ENCODE measurements at places on chromosomes 5 and 9. TPM values are rescaled to one million over a fixed set of nuclear protein-coding genes. Genes with fewer than 3 reads are reported as not detected.

DNA sequence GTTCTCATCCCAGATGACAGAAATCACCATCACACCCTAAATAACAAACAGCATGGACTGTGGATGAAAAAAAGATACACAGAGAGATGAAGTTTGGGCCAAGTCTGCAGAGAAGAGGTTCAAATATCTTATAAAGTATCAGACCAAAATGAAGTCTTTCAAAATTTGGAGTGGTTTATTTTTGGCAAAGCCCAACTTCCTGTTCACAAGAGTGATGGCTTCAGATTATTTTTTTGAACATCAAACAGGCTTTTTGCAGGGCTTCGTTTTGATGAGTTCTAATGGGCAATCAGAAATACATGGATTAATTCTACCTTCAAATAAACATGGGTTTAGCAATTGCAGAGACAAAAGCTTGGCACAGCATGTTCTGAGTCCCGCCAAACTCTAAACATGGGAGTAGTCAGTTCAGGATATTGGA, 378.2 kb upstream of the RPS23 start:
- no peak for DNase-seq

- no peak for DNase-seq
Measured at GRCh38 chr9:28624771-28625170, 1051.5 kb upstream of the C9orf72 start.

DNA sequence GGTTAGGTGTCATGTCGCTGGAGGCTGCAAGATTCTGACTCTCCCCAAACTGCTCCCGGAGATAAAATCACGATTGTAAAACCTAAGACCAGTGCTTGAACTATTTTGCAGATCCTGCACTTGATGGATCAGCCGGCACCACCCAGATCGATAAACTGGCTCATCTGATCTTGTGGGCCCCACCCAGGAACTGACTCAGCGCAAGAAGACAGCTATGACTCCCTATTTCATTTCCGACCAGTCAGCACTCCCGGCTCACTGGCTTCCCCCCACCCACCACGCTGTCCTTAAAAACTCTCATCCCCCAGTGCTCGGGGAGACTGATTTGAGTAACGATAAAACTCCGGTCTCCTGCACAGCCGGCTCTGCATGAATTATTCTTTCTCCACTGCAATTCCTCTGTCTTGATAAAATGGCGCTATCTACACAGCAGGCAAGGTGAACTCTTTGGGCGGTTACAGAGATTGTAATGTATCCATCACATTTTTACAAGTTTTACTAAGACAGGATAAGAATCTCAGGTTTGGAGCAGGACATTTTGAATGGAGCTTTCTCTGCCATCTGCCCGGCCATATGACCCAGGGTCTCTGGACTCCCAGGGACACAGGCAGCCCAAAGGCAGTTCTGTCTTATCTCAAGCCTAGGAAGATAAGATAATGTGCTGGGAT, 10.6 kb upstream of the PPP1R26 start:
- DNase-seq: peak; percentile 24

ADAMTS16 gene
- total RNA-seq: not detected

SPATA31C1 gene
- not detected for total RNA-seq

DNA sequence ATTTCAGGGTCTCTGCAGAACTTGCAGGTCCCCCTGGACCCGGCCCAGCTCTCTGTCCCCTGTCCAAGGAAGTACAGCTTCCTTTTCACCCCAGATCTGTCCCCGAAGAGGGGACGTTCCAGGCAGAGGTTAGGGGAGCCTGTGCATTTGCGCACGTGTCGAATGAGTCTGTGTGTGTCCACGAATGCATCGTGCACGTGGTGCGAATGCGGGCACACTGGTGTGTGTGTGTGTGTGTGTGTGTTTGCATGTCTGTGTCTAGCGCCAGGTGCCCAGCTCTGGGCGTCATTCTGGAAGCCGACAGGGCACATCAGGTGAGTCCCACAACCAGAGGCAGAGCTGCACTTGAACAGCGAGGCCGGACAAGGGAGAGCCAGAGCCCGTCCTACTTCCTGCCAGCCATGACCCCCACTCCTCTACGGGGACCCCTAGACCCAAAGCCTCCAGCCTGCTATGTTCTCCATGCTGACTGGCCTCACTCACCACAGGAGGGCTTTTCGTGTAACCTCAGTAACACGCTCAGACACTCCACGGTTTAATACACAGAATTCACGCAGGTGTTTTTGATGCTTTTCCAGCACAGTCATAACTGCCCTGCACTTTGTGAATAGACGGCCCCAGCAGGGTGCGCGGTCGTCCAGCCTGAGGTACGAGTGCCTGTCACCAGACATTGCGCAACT, 41.3 kb upstream of the CACNA1B start:
- DNase-seq: no peak

PCDHB9 gene
- not detected for total RNA-seq

- DNase-seq: peak; percentile 80
Measured at GRCh38 chr9:89388084-89388867, 70.0 kb downstream of the SECISBP2 start.

FOXD4L4 gene
- total RNA-seq: under 0.01 TPM

DNA sequence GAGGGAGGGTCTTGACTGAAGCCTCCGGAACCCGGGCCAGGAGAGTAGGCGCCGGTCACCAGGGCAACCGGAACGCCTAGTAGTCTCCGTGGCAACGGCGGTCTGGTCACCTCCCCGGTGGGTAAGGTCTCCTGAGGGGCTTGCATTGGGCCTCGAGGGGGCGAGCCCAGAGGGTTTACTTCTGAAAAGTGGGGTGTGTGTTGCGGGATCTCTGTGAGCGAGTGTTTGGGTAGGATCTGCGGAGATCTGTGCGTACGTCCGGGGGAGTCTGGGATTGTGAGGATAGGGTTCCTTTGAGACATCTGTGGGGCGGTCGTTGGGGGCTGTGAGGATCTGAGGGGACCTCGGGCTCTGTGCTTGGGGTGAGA, at the start of gene FAM221B:
Gene FAM221B, minus strand, starts transcription at position 17 of the 368 bp plus-strand sequence. CDS start 2,571 bp downstream, outside the sequence.
- no peak for DNase-seq

DNA sequence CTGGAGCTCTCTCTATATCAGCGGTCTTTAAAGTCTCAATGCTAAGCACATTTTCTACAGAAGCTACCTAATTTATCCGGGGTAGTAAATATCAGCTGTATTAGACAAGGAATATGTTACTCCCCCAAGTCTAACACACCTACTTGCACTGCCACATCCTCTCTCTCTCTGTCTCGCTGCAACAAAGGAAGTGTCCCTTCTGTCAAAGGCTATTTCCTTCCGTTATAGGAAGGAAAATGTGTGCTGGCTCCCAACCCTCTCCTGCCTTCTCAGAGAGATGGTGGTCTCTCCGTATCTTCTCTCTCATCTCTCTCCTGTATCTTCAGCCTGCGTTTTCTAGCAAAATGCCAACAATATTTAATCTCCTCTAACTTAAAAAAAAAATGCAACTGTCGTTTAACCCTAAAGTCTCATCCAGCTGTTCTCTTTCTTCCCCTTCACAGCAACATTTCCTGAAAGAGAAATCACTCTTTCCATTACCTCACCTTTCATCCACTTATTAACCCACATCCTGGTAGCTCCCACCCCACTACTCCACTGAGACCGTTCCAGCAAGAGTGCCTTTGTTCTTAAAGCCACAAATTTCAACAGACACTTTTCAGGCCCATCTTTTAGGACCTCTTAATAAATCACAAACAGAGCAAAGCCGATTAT, 2.3 kb downstream of the TTF1 start:
- DNase-seq: no peak

GRIN1 gene
- 0.53 TPM for total RNA-seq

DNA sequence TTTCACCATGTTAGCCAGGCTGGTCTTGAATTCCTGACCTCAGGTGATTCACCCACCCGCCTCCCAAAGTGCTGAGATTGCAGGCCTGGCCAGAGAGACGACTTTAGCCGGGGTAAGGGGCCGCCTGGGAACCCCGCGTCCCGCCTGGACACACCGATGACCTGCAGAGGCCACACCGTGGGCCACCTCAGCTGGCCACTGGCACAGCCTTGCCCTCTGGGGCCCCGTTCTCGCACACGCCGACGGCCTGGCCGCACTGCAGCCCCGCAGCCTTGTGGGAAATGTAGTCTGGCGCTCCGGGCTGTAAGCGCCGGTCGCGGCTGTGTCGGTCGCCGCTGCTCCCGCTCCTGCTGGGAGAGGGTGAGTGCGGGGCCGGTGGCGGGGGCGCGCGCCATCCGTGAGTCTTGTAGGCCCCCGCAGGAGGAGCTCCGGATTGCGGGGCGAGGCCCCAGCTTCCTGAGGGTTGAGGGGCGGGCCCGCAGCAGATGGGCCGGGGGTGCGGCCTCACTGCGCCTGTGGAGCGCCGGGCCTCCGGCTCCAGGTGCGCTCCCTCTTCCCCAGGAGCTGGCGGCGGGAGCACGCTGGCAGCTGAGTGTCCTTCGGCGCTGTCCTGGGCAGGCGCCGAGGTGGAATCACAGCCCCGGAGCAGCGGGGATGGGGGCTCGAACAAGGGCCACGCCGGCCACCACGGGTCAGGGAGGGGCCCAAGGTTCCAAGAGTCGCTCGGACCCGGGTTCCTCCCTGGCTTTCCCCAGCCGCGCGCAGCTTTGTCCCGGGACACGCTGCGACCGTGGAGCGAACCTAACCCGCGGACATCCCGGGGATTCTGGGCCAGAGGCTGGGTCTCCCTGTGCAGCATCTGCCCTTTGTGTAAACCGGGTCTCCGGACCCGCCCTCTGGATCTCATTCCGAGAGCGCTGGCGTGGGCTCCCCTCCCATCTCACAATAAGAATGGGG, at the start of gene ZFP2:
Gene ZFP2, plus strand, starts transcription at position 299 of the 957 bp plus-strand sequence. CDS start 35,401 bp downstream, outside the sequence.
- peak; percentile 40 for DNase-seq

GRCh38 chr5:13478831-13479465, 465.5 kb downstream of the DNAH5 start:
- DNase-seq: peak; percentile 64

All from bronchial epithelial cell (primary cell).